ENCODE measurements at places on chromosomes 3 and 15. TPM values are rescaled to one million over a fixed set of nuclear protein-coding genes. Genes with fewer than 3 reads are reported as not detected.

OCA2 gene
- not detected for total RNA-seq

CPNE4 gene
- 0.65 TPM for total RNA-seq

ANKRD63 gene
- not detected for total RNA-seq

SEMA3F gene
- total RNA-seq = not detected

HTR3E gene
- total RNA-seq = not detected

NOX5 gene
- not detected for total RNA-seq

FGD5 gene
- not detected for total RNA-seq

GALNT15 gene
- total RNA-seq = 0.30 TPM

SLC6A11 gene
- total RNA-seq = not detected

CYP1A1 gene
- 3.4 TPM for total RNA-seq

ZNF501 gene
- total RNA-seq = 3.6 TPM

ITGA11 gene
- 0.58 TPM for total RNA-seq

SUCNR1 gene
- total RNA-seq = 0.05 TPM

RTP3 gene
- total RNA-seq = not detected

TMEM108 gene
- total RNA-seq = not detected

MNS1 gene
- total RNA-seq = 0.19 TPM

CMTM8 gene
- total RNA-seq = 7.1 TPM

LDHAL6B gene
- total RNA-seq = not detected

UROC1 gene
- not detected for total RNA-seq

ANKUB1 gene
- total RNA-seq = not detected

SERPINI2 gene
- total RNA-seq = not detected

CHRM5 gene
- not detected for total RNA-seq

Measured in activated T-cell treated with anti-CD3 and anti-CD28 coated beads, Interleukin-2, amount 50 U/mL, for 72 hours (primary cell).